Activated B cell treated with CpG ODN at 0.5 μM for 24 hours (primary cell): ENCODE measurements at places on chromosomes 5 and 9. TPM values are rescaled to one million over a fixed set of nuclear protein-coding genes. Genes with fewer than 3 reads are reported as not detected.

GRCh38 chr9:98848450-98849149, 41.1 kb downstream of the GALNT12 start:
- DNase-seq, result peak; percentile 59

The SPOCK1 gene
- not detected in 2 replicates for total RNA-seq

DNA sequence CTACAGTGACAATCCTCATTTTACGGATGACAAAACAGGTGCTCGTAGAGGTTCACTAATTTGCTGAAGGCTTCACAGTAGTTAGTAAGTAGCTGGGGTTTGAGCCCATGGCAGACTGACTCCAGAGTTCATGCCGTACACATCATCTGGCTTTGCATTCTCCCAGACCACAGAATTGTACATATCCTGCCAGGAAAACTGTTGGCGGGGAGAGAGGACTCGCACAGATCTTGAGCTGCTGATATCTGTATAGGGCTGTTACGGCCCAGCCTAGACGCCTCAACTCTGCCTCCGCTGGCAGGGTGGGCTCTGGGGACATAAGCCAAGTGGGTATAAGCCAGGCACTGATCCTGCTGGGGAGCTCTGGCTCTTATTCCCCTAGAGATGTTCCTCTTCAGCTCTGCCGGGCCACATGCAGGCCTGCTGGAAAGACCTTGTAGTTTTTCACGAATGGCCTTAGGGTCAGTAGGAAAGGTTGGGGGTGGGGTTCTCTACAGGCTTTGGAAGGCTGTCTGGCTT, 16.3 kb downstream of the LARP1 start:
- no peak for DNase-seq

The NMUR2 gene
- not detected in 2 replicates for total RNA-seq

GRCh38 chr9:123710299-123710698, 219.6 kb downstream of the DENND1A start:
- DNase-seq, result no peak

The TAF1L gene
- total RNA-seq, result not detected in 2 replicates

- no peak for DNase-seq
Measured at GRCh38 chr5:126139773-126140172, 283.4 kb upstream of the GRAMD2B start.

DNA sequence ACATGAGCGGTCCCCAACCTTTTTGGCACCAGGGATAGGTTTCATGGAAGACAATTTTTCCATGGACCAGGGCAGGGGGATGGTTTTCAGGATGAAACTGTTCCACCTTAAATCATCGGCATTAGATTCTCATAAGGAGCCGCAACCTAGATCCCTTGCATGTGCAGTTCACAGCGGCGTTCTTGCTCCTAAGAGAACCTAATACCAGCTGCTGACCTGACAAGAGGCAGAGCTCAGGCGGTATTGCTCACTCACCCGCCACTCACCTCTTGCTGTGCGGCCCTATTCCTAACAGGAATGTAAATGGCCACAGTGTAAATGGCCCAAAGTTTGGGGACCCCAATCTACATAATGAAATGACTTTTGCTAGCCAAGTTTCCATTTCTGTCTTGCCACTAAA, 3.1 kb upstream of the PLIN2 start:
- DNase-seq, result no peak

The FAM221B gene
- total RNA-seq, result not detected in 2 replicates

DNA sequence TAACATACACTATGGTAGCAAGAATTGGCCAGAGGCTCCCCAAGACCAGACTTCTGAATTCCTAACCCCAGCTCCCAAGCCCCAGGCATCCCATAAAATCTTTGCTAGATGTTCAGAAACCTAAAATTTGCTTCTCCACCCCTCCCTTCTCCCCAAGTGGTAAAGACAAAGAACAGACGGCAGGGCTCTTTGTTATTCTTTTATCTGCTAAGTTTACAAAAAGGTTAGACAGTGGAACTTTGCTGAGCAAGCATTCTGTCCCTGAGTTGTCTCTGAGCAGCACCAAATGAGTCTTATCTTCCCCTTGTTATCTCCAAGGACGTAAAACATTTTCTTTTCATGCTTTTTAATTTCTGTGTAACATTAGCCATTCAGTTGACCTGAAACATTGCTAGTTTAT, 30.2 kb downstream of the TJP2 start:
- no peak for DNase-seq

- no peak for DNase-seq
Measured at GRCh38 chr9:6907772-6908381, 150.1 kb downstream of the KDM4C start.

DNA sequence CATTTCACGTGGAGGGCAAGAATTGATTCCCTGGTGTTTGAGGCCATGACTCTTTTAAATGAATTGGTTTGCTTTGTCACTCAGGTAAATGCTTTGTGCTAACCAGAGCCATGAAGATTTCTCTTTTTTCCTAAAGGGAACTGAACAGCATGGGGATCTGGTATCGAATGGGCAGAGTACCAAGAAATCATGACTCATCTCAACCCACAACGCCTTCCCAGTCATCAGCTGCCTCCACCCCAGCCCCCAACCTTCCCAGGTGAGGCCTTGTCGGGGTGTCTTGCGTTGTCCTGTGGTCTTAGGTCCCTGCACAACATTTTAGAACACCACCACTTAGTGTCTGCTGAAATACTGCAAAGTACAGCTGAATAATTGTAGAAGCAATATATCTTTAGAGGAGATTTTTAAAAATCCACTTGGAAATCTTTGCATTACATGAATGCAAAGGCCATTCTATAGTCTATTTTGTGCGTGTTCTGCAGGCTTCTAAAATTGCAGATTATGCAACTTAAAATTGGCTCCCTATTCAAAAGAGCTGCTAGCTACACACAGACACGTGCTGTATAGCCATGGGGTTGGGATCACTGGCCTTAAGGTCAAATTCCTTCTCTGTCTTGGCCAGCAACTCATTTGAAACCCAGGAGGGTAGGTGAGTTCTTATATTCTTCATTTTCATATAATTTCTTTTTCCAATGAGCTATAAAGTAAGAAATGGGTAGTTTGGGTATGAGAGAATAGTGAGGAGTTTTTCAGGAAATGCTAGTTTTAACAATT, 69.0 kb downstream of the MVB12B start:
- DNase-seq, result no peak

DNA sequence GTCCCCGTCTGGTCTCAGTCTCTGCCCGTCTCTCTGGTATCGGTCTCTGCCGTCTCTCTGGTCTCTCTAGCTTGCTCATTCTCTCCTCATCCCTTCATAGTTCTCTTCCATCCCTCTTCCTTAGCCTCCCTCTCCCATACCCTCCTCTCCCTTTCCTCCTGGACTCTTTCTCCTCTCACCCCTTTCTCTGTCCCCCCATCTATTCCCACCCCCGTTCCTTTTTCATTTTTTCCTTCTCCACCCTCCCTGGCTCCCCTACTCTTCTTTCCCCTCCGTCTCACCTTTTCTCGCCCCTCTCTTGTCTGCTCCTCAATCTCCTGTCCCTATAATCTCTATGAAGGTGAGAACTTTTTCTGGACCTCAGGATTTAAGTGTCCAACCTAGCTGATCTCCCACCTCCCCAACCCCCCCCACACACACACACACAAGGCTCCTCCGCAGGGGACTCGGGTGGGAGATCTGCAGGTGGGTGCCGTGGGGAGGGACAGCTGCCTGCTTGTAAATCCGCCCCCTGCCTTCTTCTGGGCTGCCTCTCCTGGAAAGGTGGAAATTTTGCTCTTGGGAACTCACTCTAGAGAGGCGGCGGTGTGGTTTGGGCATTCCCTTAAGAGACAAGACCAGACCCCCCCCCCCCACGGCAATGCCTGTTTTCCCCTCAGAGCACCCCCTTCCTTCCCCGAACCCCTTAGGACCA, 953 bp downstream of the UBE2QL1 start:
- DNase-seq, result no peak

- DNase-seq, result no peak
Measured at GRCh38 chr9:75636427-75637045, 253.9 kb upstream of the PCSK5 start.

- DNase-seq, result no peak
Measured at GRCh38 chr5:138234651-138235050, 21.5 kb upstream of the CDC23 start.

DNA sequence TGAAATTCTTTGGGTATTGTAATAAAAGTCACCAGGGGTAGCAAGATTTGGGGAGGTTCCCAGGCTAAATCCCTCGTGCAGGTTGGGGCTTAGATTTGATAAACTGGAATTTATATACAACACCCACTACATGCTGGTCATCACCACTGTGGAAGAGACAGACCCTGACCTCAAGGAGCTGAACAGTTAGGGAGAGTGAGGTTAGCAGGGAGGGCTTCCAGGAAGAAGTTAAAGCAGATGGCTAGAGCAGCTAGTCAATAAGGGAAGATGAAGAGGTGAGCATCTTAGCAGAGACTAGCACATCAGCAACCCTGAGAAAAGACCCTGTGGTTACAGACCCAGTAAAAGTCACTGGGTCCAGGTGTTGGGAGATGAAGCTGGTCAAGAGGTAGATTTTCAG, 6.4 kb downstream of the CTSL start:
- DNase-seq, result no peak

- no peak for DNase-seq
Measured at GRCh38 chr5:96340357-96340756, 92.7 kb downstream of the PCSK1 start.

The CARTPT gene
- not detected in 2 replicates for total RNA-seq

The CEP78 gene
- 16.9 and 18.1 TPM in 2 replicates for total RNA-seq

DNA sequence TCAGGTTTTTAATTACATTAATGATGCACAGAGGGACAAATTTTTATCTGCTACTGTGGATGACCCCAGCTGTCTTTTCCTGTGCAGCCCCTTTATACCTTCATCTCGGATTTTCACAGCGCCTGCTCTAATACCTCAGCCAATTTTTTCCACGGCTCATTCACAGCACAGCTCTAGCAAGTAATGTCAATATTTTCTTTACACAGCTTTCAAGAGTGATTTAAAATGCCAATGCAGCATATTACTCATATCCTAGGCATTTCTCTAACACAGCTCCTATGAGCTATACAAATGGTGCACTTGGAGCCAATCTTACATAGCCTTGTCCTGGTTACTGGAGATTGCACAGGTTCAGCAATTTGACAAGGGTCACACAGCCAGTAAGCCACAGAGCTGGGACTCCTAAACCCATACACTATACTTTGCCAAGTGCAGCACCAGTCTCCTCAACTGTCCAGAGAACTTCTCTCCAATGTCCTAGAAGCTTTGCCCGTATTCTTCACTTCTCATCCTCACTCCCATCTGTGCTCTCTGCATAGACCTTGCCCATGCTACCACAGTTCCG, 661.8 kb downstream of the DTWD2 start:
- DNase-seq, result no peak

The CDH9 gene
- not detected in 2 replicates for total RNA-seq

GRCh38 chr5:158821331-158821730, 278.4 kb downstream of the EBF1 start:
- DNase-seq, result no peak

- no peak for DNase-seq
Measured at GRCh38 chr5:167014401-167015056, 1276.9 kb upstream of the WWC1 start.

The CTSL gene
- total RNA-seq, result 0.29 and 0.49 TPM in 2 replicates

DNA sequence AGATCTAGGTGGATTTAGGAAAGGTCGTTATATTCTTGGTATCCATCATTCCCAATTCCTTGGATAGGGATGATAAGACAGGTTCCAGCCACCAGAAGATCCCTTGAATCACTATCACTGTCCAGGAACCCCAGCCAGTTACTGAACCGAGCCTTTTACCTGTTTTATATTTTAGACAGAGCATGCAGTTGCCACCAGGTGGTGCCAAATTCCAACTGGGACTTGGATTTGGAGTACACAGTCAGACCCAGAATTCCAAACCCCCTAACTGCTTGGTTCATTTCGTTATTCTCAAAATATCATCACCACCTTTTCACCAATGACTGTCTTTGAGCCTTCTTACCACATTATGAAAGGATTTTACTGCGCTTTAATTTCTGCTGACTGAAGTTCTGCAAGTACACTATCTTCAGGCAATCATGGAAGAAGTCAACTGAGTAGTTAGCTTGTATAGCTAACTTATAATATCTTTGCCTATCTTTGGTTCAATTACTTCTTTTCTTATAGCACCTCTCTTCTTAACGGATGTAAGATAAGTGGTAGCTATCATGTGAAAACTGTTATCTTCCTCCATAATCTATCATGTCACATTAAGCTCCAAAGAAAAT, 191.8 kb downstream of the PRR16 start:
- DNase-seq, result no peak

- DNase-seq, result no peak
Measured at GRCh38 chr9:14530366-14530765, 162.9 kb downstream of the ZDHHC21 start.

GRCh38 chr5:179608131-179608581, 15.3 kb downstream of the HNRNPH1 start:
- no peak for DNase-seq

The MEGF10 gene
- not detected in 2 replicates for total RNA-seq

The SHC3 gene
- not detected in 2 replicates for total RNA-seq

DNA sequence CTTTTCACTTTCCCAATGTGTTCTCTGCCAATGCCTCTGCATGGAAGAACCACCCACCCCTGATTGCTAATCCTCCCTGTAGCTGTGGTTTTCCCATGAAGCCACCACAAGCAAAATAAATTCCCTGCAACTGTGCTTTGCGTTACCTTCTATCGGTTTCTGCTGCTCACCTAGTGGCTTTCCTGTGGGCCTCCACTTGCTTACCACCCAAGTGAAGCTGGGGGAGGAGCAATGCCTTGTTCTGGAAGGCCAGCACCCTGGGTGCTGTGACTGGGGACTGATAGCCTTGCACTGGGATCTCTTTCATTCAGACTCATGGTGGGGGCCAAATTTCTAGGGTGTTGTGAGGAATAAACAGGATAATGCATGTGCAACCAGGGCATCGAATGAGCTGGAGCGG, 56.3 kb upstream of the GDNF start:
- no peak for DNase-seq

- no peak for DNase-seq
Measured at GRCh38 chr9:134724202-134724911, 82.8 kb downstream of the COL5A1 start.

DNA sequence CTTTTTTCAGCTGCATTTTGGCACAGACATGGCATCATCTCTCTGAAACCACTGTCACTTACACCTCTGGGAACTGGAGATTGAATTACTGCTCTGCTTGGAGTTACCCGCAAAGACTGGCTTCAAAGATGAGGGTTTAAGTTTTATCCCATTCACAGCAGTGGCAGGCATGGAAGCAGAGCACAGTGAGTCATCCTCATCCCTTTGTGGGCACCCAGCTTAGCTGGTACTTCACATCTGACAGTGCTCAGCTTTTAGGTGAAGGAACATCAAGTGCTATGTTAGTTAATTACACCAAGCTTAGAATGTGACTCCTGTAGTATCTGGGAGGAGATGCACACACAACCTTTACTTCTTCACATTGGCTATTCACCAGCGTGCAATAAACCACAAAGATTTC, 24.8 kb upstream of the ALDH1A1 start:
- DNase-seq, result no peak

The PAEP gene
- total RNA-seq, result not detected in 2 replicates
